CD8-positive, alpha-beta memory T cell (primary cell): ENCODE measurements at places on chromosomes 2 and 18. TPM values are rescaled to one million over a fixed set of nuclear protein-coding genes. Genes with fewer than 3 reads are reported as not detected.

Gene CD28
- total RNA-seq = 66.4 TPM

DNA sequence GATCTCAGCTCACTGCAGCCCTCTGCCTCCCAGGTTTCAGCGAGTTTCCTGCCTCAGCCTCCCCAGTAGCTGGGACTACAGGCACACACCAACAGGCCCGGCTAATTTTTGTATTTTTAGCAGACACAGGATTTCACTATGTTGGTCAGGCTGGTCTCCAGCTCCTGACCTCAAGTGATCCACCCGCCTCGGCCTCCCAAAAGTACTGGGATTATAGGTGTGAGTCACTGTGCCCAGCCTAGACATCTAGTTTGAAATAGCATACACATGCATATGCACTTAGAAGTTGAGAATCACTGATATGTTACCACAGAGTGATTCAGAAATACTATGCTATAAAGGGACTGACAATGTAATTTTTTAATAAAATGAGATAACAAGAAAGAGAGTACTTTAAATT is 69.8 kb upstream of the CDKL4 start:
- DNase-seq = no peak

Gene ANKRD62
- not detected for total RNA-seq

DNA sequence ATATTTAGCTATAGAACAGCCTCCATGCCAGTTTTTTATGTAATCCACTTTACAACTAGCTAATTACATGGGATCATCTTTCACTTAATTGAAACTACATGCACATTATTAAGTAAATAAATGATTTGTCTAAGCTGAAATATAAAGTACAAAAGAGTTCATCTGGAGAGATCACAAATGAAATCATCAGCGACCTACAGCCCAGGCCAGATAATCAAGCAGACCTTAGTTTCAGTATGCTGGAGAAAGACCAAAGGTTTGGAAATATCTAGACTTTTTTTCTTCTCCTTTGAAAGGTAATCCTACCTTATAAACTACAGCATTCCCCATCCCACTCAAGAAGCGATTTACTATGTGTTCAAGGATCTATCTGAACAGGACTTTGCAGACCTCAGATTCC is 26.5 kb downstream of the FIGN start:
- no peak for DNase-seq

Gene PREB
- total RNA-seq = 79.5 TPM

GRCh38 chr2:120672526-120673204 is 63.0 kb upstream of the GLI2 start:
- no peak for DNase-seq

DNA sequence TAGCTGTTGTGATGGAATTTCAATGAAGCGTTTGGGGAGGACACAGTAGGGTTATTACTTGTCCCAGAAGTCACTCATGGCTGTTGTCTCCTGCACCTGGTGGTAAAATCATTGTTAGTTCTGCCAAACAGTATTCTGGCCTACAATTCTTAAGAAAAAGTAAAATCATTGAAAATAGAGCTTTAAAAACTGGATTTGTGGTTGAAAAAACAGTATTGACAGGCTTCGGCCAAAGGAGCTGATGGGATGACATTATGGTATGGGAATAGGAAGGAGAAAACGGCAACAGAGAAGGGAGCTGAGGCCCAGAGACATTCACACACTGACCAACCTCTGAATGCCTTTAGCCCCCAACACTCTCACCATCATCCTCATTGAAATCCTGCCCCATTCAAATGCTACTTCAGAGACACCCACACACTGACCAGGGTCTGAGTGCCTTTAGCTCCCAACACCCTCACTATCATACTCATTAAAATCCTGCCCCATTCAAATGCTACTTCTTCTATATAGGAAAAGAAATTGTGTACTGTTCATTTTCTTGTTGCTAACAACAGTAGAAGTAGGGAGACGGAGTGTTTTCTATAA is 114.1 kb upstream of the OSR1 start:
- DNase-seq = no peak

DNA sequence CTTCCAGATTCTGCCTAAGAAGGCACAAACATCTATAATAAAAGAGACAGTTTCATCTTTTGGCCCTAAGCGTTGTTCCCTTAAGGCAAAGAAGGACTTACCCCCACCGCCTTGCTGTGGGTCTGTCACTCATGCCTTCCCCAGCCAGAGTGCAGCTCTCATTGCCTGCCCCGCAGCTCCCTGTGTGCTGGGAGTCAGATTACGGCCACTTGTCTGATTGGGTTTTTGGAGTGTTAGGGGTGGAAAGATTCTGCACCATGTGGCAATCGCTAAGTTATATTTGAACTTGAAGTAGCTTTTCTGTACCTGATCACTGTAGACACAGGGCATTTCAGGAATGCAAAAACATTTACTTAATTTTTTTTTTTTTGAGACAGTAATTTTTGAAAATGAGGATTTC is at the start of gene AQP4:
AQP4 (minus strand) TSS at position 151 of the 400 bp plus-strand sequence; CDS start at position 133, 18 bp downstream.
- DNase-seq = no peak

GRCh38 chr2:39743269-39743776 is 35.7 kb downstream of the THUMPD2 start:
- DNase-seq = no peak

DNA sequence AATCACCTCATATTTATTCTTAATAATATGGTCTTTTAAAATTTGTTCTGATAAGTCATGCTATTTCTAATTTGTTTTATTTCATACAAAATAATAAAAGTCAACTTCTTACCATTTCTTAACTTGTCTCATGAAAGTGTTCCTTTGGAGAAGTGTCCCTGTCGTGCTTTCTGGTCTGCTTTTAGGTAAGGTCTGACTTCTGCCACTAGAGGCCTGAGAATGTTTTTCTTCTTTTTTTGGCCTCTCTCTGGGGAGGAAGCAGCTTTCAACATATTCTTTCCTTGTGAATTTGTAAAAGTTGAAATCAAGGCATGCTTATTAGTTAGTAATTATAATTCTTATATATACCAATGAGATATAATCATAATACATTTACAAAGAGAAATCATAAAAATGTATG is 39.4 kb downstream of the MAP2 start:
- DNase-seq = no peak

GRCh38 chr2:108591163-108591562 is 56.9 kb downstream of the LIMS1 start:
- no peak for DNase-seq

DNA sequence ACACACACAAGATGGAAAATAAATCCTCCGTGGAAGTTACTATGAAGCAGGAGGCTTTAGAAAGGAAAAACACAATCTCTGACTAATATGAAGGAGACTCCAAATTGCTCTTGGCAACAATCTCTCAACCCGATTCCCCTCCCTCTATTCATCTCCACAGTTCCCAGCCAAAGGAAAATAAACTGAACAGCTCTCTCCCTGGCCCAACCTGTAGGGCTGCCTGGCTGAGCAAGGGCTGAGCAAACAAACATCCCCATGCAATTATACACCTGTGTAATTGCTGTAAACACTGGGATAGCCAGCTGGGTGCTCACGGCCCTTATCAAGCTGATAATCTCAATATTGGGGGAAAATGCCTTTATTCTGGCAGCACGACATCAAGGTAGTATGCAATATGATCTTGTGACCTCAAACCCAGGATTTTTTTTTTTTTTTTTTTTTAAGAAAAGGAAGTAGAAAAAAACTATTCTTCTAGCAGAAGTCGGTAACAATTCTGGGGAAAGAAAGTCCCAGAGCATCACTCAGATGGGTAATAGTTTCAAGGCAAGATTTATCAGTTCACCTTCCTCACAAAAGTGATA is 203.3 kb upstream of the SMAD2 start:
- no peak for DNase-seq

- DNase-seq = no peak
These were observed 21.5 kb downstream of the IWS1 start for GRCh38 chr2:127504552-127505430.

- DNase-seq = no peak
These were observed 34.5 kb upstream of the CCNYL1 start for GRCh38 chr2:207676827-207677354.

Gene ITPRIPL1
- total RNA-seq = 58.3 TPM

Gene OSBPL6
- 1.2 TPM for total RNA-seq

Gene MBD5
- total RNA-seq = 18.3 TPM

DNA sequence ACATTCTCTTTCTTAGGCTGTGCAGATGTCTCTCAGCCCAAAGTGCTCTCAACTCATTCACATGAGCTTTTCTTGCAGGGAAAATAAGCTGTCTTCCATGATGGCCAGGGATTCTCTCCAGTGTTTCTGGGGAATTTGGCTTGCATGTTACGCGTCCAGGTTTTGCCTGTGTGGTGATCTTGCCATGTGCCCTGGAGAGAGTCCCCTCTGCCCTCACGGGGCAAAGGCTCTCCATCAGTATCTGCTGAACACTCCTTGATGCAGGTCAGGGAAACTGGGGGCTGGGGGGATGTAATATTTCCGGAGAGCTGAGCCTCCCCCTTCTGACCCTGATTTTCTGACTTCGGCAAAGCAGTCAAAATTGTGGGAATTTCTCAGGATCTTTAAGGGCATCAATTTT is 87.6 kb downstream of the ACKR3 start:
- DNase-seq = no peak

GRCh38 chr18:52897611-52898484 is 557.9 kb downstream of the DCC start:
- no peak for DNase-seq
